ENCODE measurements at places on chromosomes 12 and 14. TPM values are rescaled to one million over a fixed set of nuclear protein-coding genes. Genes with fewer than 3 reads are reported as not detected.
A peak's percentile ranks its signal among the peaks of the same experiment; 100 is the strongest.

GRCh38 chr12:80937391-80938238 lies at the start of gene LIN7A:
LIN7A (minus strand) TSS chr12:80937934; CDS start chr12:80937722, 212 bp downstream.
- no peak for DNase-seq

DNA sequence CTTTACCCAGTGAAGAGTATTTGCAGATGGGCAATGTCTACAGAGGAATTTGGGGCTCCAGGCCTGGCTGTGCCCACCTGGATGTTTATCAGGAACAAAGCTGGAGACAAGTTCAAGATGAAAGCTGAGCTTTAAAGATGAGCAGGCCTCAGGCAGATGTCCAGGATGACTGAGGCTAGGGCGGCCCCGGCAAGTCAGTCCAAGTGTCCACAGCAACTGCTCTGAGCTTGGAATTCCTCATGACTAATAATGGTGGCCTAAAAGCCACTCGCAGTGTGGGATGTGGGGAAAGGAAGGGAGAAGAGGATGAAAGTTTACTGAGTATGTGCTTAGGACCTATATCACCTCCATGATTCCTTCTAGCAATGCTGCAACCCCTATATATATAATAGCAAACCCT lies 128.2 kb upstream of the NOS1 start:
- DNase-seq: no peak

- no peak for DNase-seq
Observed at GRCh38 chr14:86521031-86521730, 991.2 kb downstream of the FLRT2 start.

DNA sequence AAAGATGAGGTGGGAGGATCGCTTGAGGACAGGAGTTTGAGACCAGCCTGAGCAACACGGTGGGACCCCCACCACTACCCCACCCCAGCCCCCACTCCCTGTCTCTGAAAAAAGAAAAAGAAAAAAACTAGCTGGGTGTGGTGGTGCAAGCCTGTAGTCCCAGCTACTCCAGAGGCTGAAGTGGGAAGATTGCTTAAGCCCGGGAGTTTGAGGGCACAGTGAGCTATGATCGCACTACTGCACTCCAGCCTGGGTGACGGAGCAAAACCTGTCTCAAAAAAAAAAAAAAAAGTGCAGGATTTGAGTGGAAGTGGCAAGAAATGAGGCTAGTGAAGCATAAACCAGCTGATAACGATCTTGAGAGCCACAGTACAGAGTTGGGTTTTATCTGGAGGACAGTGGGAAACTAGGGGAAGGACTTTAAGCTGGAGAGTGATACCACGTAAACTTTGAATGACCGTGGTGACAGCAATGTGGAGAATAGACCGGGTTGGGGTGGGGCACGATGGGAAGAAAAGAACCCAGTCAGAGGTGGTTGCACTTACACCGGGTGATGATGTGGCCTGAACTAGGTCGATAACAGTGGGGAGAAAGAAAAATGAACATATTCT lies 85.3 kb downstream of the TMEM260 start:
- DNase-seq: no peak

GRCh38 chr12:1398673-1399072 lies 195.7 kb downstream of the FBXL14 start:
- no peak for DNase-seq

DNA sequence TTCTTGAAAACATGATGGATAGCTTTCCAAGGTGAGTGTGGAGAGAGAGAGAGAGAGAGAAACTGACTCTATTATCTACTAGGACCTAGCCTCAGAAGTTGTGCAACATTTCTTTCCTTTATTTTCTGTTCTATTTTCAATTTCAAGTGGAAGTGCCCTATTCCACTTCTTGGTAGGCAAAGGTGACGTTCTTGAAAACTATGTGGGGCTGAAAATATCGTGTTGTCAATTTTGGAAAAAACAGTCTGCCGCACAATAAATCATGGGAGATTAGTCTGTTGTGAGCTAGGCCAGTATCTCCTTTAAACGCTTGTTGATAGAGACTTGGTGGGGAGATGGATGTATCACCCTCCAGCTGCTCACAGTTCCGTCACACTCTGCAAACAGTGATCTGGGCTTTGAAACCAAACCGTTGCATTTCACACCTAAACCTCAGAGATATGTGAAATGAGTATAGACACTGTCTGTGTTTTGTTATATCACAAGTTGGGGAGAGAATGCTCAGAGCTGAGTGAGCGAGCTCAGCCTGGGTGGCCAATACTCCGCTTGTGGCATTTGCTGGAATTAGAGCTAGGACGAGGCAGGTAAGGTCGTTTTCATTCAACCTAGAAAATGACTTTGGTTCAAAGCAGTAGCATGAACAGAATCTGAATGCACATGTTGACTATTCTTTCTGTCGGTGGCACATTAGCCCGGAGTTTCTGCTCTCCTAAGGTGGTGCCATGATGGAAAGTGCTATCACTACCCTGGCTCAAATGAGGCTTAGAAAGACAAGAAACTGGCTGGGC lies 75.1 kb upstream of the ST8SIA1 start:
- DNase-seq: peak; percentile 69

GRCh38 chr12:59715434-59715833 lies 119.6 kb downstream of the SLC16A7 start:
- no peak for DNase-seq

GRCh38 chr14:89185919-89186855 lies 230.8 kb downstream of the FOXN3 start:
- DNase-seq: no peak

DNA sequence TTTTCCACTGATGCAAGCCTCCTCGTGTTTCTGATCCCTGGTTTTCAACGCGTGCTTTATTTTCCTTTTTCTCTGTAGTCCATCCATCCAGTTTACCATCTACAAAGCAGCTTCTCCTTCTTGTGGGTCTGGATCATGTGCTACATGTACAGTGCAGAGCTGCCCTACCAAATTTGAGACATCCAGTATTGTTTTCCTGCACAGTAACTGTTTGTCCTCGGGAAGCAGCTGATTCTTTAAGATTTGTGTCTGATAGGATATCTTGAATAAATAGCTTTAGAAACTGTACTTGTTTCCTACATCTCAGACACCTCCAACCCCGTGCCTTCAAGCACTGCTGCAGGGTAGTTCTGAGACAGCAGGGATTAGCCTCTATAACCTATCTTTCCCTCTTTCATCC lies 368.1 kb upstream of the FAR2 start:
- DNase-seq: no peak

GRCh38 chr14:103651585-103651984 lies 22.6 kb downstream of the KLC1 start:
- DNase-seq: no peak

DNA sequence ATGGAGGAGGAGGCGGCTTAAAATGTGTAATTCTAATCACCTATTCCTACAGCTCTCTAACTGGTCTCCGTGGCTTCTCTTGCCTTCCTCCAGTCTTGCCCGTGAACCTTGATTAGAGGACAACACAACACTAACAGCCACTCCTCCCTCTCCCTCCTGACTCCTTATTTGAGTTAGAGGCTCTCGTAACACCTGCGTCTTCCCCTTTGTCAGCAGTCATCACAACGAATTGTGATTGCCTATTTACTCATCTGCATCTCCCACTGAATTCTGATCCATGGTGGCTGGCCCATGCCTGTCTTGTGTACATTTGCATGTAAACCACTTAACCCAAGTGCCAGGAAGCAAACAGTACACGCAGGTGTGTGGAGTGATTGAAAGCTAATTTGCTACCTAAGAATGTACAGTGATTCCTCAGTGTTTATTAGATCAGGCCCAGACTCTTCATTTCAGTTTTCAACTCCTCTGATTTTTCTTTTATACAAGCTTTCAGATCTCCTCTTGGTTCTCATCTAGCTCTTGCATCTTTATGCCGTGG lies 154.5 kb downstream of the MON2 start:
- no peak for DNase-seq

DNA sequence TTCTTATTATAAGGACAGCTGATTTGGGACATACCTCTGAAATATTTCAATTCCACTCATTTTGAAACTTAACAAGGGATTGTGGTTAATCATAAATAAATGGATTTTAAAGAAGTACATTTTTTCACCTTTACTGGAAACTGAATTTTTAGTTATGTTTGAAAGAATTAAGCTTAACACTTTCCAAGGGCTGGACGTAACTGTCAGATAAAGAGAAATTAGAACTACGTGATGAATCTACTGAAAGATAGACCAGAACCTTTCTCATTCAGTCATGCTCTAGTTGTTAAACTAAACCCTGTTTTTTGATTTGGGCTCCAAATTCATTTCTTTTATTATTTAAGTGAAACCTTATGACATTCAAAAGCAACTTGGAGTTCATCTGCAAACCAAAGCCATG lies 1892.1 kb upstream of the SEL1L start:
- DNase-seq: no peak

- no peak for DNase-seq
Observed at GRCh38 chr12:59370933-59371332, 224.9 kb upstream of the SLC16A7 start.

DNA sequence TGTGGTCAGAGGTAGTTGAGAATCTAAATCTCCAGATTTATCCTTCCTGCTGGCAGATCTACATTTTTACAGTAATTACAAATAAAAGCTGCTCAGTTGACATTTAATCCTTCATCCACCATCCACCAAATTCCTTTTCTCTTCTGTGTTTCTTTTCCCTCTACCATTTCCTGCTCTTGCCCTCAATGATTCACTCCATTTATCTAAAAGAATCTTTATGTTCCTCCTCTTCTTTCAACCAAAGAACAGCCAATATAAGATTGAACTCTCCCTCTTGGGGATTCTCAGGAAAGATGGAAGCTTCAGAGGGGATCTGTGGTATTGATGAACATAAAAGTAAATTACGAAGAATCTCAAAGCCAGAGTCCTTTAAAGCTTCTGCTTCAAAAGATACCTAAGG lies 4.4 kb downstream of the MAP4K5 start:
- DNase-seq: no peak

GRCh38 chr12:25388183-25388582 lies 137.5 kb upstream of the KRAS start:
- DNase-seq: peak; percentile 77

DNA sequence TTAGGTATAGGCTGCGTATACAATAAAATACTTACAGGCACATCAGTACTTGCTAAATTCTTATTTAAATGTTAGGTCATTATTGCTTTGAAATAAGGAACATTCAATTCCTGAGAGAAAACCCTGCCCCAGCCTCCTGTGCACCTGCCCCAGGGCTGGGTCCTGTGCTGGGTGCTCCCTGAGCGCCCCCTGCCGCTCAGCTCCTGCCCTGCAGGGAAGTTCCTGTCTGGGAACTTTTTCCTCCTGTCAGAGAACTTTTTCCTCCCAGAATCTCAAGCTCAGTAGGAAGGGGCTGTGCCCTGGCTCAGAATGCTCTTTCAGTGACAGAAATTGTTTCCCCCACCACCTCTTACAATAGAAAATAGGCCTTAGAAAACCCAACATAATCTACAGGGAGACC lies 751.1 kb downstream of the TMEM121 start:
- DNase-seq: no peak

DNA sequence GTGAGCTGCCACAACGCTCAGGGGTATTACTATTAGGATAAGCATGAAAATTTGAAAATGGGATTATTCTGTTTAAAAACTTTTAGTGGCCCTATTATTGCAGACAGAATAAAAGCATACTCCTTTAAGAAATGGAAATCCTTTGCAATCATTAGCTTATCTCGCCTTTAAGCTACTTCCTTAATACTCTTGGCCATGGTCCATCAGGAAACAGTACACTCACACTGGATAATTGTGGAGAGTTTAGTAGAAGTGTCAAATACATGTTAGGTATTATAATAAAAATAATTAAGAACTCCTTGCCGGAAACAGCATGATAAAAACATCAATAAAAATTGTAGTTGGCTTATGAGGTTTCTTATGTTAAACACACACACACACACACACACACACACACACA lies 100.4 kb upstream of the PPFIA2 start:
- DNase-seq: no peak

GRCh38 chr12:56261503-56262232 lies 3.5 kb upstream of the ANKRD52 start:
- no peak for DNase-seq

GRCh38 chr12:98719515-98720504 lies 74.7 kb downstream of the APAF1 start:
- no peak for DNase-seq

- no peak for DNase-seq
Observed at GRCh38 chr14:31207287-31207754, 272 bp downstream of the HECTD1 start.

GRCh38 chr14:54975856-54976255 lies 51.0 kb downstream of the WDHD1 start:
- peak; percentile 21 for DNase-seq

DNA sequence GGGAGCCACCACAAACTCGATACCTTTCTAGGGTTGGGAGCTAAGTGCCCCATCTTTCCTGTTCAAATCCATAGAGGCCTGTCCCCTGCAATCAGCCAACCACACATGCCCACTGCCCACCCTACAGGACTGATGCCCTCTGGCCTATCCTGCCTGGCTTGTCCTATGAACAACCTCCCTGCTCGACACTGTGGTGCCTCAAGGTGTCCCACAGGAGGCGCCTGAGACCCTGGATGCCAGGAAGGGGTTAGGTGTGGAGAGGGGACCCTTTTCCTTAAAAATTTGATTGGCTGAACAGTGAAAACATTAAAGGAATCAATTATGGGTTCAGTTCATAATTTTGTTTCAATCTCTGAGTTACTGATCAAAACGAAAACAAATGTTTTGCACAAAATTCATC lies 97.3 kb upstream of the FZD10 start:
- DNase-seq: no peak

GRCh38 chr14:25381498-25381897 lies 331.6 kb upstream of the STXBP6 start:
- DNase-seq: no peak

DNA sequence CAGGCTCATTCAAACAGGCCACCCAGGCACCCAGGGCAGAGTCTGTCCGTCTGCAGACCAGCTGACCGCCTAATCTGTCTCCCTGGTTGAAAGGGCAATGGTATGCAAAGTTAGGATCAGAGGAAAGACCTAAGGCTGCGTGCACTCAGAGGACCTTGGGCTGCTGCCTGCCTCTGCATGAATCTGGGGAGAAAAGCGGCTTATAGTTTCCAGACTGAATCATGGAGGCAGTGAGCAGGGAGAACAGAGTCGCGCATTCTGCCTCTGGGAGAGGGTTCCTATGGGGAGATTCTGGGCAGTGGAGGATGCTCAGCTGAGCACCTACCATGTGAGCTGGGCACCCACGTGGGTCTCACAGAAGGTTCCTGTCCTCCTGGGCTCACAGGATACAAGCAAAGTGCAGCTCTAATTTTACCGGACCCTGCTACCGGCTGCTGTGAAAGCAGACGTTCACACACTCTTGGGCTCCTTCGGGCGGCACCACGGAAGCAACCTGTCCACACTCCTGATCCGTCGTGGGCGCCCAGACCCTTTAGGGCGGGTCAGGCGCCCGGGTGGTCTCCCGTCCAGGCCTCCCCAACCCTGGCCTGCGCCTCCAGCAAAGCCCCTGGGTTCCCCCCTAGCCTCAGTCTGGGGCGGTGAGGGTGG lies 772 bp downstream of the SCARB1 start:
- peak; percentile 22 for DNase-seq

The CIROP gene
- total RNA-seq: not detected

The PTPRO gene
- 2.5 TPM for total RNA-seq

The SNRPF gene
- 32.0 TPM for total RNA-seq

The RND1 gene
- 3.0 TPM for total RNA-seq

The KLHL42 gene
- 8.1 TPM for total RNA-seq

The ZFYVE26 gene
- 20.8 TPM for total RNA-seq

The TMEM179 gene
- total RNA-seq: not detected

The GPD1 gene
- total RNA-seq: 0.28 TPM
